HTR-8/SVneo (cell line): ENCODE measurements at places on chromosomes 1 and 21.

DNA sequence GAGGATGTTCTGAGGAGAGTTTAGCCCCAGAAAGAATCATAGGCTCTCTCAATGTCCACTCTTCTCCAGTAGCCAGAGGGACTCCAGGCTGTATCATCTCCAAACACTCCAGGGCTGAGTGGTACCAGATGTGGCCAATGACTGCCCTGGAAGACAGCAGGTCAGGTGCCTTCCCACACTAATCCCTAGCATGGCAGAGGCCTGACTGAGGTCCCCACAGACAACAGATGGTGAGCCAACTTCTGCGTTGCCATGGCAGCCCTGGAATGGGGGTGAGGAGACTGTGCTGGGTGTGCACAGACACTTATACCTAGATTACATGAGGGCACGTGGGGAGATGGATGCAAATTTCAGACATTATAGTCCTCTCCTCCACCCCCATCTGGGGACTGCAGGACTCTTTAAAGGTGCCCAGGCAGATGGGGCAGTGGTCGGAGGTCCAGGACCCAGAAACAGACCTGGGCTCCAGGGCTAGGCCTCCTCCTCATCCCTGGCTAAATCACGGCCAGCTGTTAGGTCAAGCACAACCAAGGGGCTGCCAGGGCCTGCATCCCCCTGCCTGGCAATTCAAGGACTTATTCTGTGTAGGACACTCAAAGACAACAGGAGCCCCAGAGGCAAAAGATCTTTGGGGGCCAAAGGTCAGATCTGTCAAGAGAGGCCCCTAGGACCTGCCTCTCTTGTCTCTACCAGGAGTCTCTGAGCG, 42.9 kb downstream of the CAMK2N1 start:
- no peak for DNase-seq

DNA sequence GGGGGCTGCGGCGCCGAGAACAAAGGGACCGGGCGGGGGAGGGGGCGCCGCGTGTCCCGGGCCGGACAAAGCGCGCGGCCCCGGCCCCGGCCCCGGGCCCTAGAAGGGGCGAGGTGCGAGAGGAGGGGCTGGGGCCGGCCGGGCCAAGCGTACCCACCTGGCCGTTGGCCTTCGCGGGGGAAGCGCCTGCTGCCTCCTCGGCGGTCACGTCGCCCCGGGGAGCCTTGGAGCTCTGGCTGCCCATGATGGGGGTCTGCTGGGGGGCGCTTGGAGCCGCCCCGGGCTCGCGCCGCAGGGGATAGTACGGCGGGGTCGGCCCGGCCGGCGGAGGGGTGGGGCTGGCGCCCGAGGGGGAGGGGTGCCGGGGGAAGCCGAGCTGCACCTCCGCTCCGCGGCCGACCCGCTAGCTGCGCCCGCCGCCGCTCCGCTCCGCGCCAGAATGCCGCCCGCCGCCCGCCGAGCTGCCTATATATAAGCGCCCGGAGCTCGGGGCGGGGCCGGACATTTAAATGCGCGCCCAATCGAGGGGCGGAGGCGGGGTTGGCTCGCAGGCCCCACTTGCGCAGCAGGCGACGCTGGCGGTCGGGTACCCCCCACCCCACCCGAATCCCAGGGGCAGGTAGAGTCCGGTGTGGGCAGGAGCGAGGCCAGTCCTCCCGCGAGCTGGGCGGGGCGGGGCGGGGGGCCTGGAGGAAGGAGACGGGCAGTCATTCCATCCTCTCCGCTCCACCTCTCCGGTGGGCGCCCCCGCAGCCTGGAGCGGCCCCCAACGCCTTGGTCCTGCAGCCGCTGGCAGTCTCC, at the start of gene MARCKSL1:
Gene MARCKSL1, minus strand, starts transcription at position 444 of the 801 bp plus-strand sequence. Its CDS starts 200 bp downstream, at position 244.
- peak; percentile 54 for DNase-seq

DNA sequence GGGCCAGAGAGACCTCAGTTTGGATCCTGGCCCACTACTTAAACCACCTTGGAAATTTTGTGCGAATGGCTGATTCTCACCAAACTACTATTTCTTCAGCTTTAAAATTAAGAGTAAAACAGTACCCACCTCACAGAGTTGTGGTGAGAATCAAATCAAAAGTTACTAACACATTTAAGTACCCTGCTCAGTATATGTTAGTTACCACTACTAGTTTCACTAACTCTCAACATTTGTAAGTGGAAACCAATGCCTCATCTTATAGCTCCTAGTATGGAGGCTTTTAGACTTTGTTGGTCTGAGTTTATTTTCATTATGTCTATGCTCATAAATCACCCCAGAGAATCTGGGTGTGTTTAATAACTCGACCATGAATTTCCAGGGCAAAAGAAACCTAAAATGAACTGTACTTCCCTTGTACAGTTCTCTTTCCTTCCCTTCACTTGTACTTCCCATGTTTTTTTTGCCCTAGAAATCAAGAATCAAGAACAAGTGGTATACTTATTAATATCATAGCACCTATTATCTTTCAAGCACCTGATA, 11.6 kb upstream of the SERBP1 start:
- DNase-seq = no peak

GRCh38 chr1:240888787-240889048, 276.8 kb upstream of the GREM2 start:
- no peak for DNase-seq
